ENCODE measurements at places on chromosomes 3 and 15.

GRCh38 chr3:193816656-193817311 lies 223.8 kb downstream of the OPA1 start:
- no peak for DNase-seq

- DNase-seq = no peak
Measured at GRCh38 chr3:152671446-152672319, 163.2 kb upstream of the P2RY1 start.

DNA sequence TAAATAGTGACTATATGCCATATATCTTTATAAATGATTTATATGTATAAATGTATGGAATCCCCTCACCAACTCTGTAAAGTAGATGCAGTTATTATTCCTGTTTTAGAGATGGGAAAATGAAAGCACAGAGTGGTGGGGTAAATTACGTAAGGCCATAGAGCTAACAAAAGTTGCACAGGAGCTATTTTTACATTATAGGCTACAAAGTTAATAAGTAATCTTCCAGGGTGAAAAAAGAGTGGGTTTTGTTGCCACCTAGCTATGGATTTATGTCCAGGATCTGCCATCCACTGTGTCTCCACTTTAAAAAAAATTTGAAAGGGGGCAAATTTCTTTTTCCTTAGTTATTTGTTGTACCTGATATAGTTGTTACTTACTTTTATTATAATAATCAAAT lies 235.7 kb downstream of the MCTP2 start:
- no peak for DNase-seq

- DNase-seq = no peak
Measured at GRCh38 chr15:66196602-66197001, 56.9 kb downstream of the MEGF11 start.

DNA sequence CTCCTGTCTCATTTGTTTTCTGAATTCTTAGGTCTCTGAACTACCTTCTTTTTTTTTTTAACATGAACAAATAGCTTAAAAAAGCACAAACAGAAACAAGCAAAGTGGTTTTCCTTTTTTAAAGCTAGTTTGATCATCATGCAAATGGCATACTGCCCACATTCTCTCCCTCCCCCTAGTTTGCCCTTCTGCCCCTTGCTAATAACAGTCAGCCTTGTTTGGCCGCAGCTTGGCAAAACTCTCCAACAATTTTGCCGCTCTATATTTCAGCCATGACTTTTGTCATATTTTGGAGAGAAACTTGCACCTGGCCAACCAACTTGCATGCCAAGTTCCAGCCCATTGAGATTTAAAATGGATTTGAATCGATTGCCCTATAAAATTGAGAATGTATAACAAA lies 666.0 kb upstream of the NR2F2 start:
- DNase-seq = no peak
